ENCODE measurements at places on chromosomes 7 and 10.

- no peak for DNase-seq
Measured at GRCh38 chr7:30652132-30652531, 30.1 kb downstream of the CRHR2 start.

GRCh38 chr7:157660971-157661610 lies 324.3 kb downstream of the DNAJB6 start:
- no peak for DNase-seq

- peak; percentile 61 for DNase-seq
Measured at GRCh38 chr7:125363873-125364272, 434.2 kb upstream of the POT1 start.

DNA sequence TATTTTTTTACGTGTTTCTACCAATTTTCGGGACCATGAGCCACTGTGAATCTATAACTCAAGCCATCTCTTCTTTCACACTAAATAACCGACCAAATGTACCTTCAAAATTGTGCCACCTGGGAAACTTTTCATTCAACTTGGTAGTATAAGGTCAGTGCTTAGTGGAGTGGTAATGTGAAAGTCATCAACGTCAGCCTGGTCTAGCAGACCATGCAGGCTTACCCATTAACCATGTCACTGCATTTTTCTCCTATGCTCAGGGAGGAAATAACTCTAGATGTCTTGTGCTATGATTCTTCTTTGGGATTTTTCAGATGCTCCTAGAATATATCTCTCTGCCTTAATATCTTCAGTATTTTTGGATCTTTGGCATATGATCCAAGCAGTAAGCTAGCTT lies 1075.4 kb upstream of the POT1 start:
- no peak for DNase-seq

DNA sequence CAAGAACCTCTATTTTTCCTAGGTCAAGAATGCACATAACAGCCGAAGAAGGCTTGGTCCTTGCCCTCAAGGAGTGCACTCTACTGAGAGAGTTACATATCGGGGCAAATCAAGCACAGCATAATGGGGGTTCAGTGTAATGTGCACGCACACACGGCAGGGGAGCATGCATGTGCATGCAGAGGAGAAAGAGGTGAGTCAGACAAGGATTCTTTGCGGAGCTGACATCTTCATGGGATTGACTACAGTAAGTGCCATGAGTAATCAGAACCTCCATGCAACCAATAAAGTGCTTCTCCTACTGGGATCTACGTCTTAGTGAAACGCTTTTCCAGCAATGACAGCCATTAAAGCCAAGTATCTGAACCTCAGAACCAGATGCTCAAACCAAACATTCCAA lies 123.6 kb downstream of the RNF216 start:
- no peak for DNase-seq

GRCh38 chr7:36119005-36119706 lies 33.9 kb upstream of the EEPD1 start:
- DNase-seq, result peak; percentile 99

DNA sequence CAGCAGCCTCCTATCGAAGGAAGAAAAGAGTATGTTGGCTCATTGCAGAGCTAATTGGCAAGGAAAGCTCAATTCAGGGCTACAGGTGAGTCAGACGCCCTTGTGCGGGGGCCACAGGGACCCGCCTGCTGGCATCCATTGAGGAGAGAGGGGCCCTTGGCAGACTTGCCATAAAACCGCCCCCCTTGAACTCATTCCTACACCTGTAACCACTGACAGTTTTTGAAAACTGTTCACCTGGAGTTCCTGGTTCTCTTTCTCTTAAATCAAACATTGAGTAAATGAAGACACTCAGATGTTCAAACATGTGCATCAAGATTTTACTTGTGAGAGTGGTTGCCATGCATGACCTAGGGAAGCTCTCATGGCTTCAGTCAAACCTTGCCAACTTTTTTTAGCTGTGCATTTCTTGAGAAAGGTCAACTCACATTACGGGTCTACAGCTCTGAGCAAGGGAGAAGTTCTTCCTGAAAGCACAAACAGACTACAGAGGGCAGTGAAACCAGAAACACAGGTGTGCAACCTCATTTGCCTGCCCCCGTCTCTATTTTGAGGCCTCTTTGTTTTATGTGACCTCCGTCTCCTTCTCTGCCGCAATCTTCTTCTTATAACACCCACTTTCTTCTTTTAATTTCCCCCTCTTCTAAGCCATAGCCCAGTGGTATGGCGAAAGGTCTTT lies 87.8 kb downstream of the TBXAS1 start:
- DNase-seq, result no peak
